ENCODE measurements at places on chromosomes 6 and 20.
A peak's percentile ranks its signal among the peaks of the same experiment; 100 is the strongest.

DNA sequence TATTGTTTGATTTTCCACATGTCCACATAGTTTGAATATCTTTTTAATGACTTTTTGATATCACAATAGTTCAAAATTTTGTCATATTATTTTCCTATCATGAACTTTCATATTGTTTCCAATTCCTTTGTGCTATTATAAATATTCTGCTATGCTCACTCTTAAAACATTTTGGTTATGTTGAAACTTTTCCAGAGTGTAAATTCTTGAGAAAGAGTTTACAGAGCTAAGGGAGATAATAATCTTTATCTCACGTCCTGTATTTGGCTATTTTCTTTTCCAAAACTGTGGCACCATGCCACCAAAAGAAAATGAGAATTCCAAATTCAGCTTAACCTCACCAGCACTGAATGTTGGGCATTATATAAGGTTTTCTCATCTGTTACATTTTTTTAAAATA, 210.9 kb downstream of the TFAP2B start:
- no peak for DNase-seq

- no peak for DNase-seq
Measured at GRCh38 chr6:147054871-147055270, 149.3 kb upstream of the STXBP5 start.

GRCh38 chr6:170160031-170160627, 130.7 kb downstream of the DLL1 start:
- DNase-seq: peak; percentile 24

- DNase-seq: no peak
Measured at GRCh38 chr6:35601331-35602132, 87.2 kb downstream of the FKBP5 start.
